ENCODE measurements at places on chromosomes 5 and 9.

DNA sequence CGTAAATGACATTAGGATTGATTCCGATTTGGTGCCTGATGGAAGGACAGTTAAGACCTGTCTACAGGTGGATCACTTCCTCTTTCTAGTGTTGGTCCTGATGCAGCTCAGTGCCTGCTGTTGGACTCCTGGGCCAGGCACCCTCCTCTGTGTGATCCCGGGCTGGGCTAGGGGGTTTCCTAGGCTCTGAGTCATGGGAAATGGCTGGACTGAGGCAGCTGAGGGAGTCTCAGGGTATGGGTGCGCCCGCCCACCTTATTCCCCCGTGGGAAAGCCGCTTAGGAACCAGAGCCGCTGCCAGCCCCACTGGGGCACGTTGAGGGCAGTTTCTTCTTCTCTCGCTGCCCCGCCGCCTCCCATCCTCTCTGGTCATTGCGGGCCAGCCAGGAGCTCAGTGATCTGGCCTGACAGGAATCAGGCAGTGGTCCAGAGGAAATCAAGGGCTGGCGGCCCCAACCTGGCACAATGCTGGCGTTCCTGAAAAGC lies 12.9 kb downstream of the TCF7 start:
- DNase-seq = peak; percentile 70

GRCh38 chr5:43141211-43141610 lies 20.5 kb downstream of the ZNF131 start:
- no peak for DNase-seq

DNA sequence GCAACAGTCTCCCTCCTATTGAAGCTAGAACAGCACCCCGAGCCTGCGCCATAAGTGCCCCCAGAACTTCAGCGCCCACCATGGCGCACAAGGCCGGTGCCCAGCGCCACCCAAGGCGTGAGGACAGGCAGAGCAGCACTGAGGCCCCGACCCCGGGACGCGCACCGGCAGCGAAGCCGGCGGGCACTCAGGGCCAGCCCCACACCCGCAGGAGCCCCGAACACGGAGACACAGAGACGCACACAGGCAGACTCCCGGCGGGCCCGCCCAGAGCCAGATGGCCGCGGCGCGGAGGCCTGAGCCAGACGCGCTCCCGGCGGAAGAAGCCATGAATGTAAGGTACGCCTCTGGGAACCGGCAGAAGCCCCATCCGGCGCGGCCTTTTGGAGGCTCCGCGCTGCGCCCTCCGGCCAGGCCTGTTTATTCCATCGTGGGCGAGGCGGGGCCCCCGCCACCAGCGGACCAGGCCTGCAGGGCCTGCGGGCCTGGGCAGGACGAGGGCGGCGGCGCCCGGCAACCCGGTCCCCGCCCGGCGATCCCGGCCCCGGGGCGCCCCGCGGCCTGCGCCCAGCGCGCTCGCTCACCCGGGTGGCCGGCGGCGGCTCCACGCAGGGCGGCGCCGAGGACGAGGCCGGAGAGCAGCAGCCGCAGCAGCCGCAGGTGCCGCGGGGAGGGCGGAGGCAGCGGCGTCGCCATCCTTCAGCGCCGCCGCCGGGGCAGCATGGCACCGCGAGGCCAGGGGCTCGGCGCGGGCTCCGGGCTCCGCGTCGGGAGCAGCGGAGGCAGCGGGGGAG lies 486 bp downstream of the NPDC1 start:
- peak; percentile 66 for DNase-seq

DNA sequence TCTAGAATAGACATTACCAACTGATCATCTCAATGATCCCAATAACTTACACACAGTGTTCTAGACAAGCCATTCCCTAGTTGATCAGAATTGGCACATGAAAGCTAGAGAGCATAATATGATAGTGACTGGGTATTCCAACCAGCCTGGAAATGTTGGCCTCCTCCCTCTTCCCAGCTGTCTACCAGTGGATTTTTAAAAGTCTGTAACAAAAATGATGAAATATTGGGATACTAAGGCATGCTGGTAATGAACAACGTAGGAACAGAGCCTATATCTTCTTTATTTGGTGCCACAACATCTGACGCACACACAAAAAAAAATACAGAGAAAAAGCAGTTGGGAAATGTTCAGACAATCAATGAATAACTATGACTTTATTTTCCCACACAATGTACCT lies 34.8 kb downstream of the TRIM32 start:
- no peak for DNase-seq

DNA sequence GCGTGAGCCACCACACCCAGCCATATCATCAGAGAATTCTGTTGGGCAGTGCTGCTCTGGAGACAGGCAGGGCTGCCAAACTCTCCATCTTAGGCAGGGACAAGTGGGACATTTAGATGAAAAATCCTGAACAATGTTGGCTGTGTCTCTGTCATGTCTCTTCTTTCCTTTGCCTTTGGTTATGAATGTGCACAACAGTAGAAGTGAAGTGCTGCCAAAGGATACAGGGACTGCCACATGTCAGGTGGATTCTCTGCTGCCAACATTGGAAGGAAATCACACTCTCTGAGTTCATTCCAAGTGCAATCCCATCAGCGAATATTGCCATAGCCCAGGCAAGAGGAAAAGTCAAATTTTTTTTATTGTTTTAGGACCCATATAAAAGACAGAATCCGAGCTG lies 348.8 kb downstream of the TRPM3 start:
- DNase-seq = no peak

- DNase-seq = no peak
Measured at GRCh38 chr5:137372773-137373160, 126.4 kb downstream of the SPOCK1 start.

GRCh38 chr5:36417668-36418067 lies 116.0 kb upstream of the RANBP3L start:
- no peak for DNase-seq

DNA sequence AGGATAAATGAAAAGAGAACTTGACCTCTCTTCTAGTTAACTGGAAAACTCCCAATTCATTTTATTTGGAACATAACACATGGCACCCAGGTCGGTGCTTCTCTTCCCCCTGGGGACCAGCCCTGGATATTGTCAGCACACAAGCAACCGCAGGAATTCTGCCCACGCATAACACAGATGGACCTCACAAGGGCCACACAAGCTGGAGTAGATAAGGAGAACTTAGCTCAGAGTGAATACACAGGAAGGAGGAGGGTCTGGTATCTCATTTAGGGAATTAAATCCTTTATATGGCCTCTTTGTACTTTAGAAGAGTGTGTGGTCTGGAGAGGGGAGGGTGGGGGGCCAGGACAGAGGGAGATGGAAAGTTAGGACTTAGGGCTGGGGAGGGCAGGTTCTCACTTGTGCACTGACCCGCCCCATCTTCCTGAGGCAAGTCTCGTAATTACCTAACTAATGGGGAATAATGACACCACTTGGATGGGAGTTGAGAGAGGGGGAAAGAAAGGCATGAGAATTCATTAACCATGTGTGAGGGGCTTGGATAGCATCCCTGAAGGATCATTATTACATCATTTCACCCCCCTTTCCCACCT lies 341.2 kb upstream of the WWC1 start:
- no peak for DNase-seq
